ENCODE measurements at places on chromosomes 4 and X.
A peak's percentile ranks its signal among the peaks of the same experiment; 100 is the strongest.

- DNase-seq: peak; percentile 56
These were observed 6.0 kb downstream of the RASGEF1B start for GRCh38 chr4:81465406-81466340.

DNA sequence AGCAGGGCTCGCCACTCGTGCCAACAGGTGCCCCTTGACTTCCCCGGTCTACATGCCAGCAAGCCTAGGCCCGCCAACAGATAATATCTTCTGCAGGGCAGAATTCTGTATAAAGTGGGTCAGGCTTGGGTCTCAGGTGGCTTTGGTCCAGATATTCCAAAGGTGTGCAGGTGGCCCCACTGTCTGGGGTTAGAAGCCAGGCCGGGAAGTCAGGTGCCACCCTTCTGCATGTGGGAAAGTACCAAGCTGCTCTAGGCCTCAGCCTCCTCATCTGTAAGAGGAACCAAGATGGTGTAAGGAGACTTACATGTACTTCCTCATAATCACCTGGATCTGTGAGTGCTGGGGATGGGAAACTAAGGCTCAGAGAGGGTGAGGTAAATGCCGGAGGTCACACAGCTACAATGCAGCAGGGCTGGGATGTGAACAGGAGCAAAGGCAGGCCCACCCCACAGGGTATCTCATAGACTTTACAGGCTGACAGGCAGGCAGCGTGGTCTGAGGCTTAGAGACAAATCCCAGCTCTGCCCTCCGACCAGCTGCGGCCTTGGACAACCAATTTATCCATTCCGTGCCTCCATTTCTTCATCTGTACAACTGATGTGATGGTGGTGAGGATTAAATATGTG, 35.9 kb downstream of the WDR1 start:
- no peak for DNase-seq

GRCh38 chr4:93263166-93263565, 565.4 kb upstream of the ATOH1 start:
- no peak for DNase-seq

GRCh38 chr4:188658958-188659522, 519.8 kb downstream of the TRIML1 start:
- DNase-seq: no peak

- no peak for DNase-seq
These were observed 99.0 kb downstream of the WFS1 start for GRCh38 chr4:6368601-6369000.

- DNase-seq: no peak
These were observed 51.9 kb downstream of the MAOA start for GRCh38 chrX:43707812-43708548.

DNA sequence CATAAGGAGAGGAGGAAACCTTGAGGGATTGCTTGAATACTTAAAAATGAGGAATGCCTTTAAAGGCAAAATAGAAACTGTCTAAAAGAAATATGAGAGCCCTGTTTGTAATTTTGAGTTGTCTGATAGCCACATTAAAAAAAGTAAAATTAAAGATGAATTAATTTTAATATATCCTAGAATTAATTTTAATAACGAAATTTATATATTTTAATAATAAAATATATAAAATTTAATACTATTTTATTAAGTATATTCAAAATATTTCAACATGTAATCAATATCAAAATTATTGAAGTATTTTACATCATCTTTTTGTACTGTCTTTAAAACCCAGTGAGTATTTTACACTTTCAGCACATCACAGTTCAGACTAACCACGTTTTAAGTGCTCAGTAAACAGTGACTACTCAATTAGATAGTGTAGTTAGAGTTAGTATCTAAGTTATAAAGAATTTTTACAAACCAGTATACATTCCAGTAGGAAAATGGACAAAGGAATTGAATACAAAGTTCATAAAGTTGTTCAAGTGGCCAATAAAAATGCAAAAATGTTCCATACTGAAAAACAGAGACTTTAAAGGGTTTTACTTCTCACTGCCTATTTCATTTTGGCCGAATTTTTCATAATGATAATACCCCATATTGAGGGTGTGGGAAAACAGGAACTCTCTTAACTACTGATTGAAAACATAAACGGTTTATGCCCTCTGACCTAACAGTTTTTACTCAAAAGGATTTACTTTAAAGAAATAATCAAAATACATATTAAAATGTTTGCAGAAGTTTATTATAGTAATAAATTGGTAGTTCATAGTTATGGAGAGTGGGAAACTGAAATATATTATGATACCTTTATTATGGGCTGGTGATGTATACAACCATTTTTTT, 2.9 kb downstream of the SLC30A9 start:
- no peak for DNase-seq

- no peak for DNase-seq
These were observed 43.2 kb upstream of the NEIL3 start for GRCh38 chr4:177266506-177266905.

DNA sequence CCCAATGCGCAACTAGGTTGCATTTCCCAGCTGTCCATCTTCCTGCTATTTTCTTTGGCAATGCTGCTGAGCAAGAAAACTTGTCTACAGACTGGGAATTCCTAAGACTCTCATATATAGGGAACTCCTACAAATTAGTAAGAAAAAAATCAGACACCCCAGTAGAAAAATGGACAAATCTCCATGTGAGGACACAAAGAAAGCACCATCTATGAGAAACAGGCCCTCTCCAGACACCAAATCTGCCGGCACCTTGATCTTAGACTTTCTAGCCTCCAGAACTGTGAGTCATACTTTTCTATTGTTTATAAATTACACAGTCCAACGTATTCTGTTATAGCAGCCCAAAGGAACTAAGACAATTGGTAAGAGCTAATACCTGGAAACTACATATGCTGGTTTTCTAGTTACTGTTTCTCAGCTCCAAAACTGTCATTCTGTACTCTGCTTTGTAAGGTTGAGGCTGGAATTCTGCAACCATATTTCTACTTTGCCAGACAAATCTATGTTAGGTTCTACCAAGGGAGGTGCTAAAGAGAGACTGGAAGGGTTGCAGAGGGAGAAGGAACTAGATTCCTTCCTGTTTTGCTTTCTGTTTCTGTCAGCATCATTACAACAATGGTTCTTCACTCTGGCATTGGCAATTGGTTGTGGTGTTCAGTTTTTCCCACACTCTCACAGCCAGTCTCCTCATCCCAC, 35.7 kb upstream of the FAM241A start:
- no peak for DNase-seq

DNA sequence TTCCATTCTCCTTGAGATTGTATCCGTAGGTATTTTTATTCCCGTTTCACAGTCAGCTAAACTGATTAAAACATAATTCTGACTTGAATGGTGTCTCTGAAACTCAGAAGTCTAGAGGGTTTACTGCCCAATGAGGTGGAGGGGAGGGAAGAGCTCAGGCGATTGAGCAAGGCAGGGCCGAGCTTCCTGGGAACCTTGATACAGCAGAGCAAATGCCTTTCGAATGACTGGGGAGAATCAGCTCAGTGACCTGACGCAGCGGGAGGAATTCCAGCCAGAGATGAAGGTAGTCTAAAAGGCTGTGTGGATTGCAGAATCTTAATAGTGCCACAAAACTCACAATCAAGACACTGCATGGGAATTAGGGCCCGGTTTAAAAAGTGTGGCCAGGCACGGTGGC, 233.6 kb downstream of the EVC2 start:
- no peak for DNase-seq

DNA sequence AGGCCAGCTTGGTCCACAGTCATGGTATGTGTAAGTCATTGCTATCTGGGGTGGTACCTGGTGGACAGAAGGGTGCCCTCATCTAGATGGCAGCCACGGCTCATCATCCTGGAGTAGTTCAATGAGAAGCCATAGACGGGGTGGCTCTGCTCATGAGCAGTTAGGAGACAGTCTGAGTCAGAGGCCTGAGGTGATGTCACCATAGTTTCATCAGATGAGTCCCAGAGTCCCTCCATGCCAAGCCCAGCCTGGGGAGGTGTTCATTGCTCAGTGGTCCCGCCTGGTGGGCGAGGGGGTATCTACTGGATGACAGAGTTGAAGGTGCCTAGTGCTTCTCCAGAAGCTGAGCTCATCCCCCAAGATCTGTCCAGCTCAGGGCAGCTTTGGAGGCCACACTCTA, 49.8 kb downstream of the DLG3 start:
- DNase-seq: no peak

- no peak for DNase-seq
These were observed 150.0 kb downstream of the VCX3A start for GRCh38 chrX:6384921-6385320.

- no peak for DNase-seq
These were observed 1.0 kb downstream of the CYSLTR1 start for GRCh38 chrX:78326401-78326800.

DNA sequence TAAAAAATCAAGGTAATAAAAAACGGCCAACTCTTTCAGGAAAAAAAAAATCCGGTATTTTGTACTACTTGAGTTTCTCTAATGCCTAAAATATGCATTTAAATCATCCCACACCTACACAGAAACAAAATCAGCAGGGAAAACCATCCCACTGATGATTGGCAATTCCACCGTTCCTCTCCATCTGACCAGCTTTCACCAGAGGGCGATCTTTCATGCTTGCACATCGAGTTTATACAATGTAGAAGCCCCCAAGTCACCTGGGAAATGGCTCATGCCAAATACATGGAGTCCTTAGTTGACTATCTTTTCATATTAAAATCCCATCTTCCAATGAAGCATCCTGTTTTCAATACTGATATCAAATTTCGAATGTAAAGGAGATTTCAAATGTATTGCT, 69.2 kb downstream of the PTCHD1 start:
- no peak for DNase-seq
